ENCODE measurements at places on chromosomes 4 and X. TPM values are rescaled to one million over a fixed set of nuclear protein-coding genes. Genes with fewer than 3 reads are reported as not detected.

Gene RBM47
- 0.16 TPM for total RNA-seq

- H3K4me3 ChIP-seq: no peak overlapping the region
- H3K27ac ChIP-seq: no peak overlapping the region
- no peaks in the 10 kb centered on the region for H3K36me3 ChIP-seq
- no peak for DNase-seq
- no peaks in the 10 kb centered on the region for H3K27me3 ChIP-seq
- no peaks in the 10 kb centered on the region for H3K4me1 ChIP-seq
Measured at GRCh38 chr4:79357365-79357764, 31.5 kb upstream of the NAA11 start.

DNA sequence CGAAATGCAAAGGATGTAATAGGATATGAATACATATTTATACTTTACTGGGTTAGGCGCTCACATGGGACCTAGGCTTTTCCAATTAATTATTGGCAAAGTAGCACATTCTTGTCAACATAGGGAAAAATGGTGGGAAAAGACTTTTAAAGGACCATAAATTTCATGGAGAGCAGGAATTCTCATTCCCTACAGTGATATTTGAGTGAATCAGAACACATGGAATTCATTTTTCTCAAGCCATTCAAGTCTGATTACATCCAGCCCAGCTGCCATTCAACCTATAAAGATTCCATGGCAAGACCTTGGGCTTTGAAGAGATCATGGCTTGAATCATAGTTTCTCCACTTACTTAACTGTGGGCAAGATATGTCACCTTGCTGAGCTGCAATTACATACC, 150.4 kb downstream of the SOWAHB start:
- H3K36me3 ChIP-seq: peaks cover 2% of the 10 kb centered on the region
- H3K27me3 ChIP-seq: peaks cover 15% of the 10 kb centered on the region
- DNase-seq: no peak
- H3K4me3 ChIP-seq: no peak overlapping the region
- no peaks in the 10 kb centered on the region for H3K4me1 ChIP-seq

GRCh38 chr4:139210486-139210885, 33.5 kb upstream of the ELF2 start:
- DNase-seq: no peak
- H3K4me1 ChIP-seq: peaks cover 2% of the 10 kb centered on the region
- no peaks in the 10 kb centered on the region for H3K36me3 ChIP-seq
- H3K4me3 ChIP-seq: no peak overlapping the region
- H3K27ac ChIP-seq: no peak overlapping the region

Gene FABP2
- total RNA-seq: not detected

DNA sequence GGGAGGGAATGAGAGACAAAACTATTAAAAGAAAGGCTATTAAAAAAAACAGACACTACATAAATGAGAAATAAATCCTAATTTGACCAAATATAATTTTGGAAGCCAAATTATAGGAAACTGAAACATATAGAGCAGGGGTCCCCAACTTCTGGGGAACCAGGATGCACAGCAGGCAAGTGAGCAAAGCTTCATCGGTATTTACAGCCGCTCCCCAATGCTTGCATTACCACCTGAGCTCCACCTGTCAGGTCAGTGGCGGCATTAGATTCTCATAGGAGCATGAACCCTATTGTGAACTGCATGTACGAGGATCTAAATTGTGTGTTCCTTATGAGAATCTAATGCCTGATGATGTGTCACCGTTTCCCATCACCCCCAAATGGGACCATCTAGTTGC, 28.4 kb downstream of the ABCG2 start:
- DNase-seq: no peak
- no peak overlapping the region for H3K27ac ChIP-seq
- no peaks in the 10 kb centered on the region for H3K36me3 ChIP-seq
- H3K27me3 ChIP-seq: peaks cover 5% of the 10 kb centered on the region
- no peak overlapping the region for H3K4me3 ChIP-seq

DNA sequence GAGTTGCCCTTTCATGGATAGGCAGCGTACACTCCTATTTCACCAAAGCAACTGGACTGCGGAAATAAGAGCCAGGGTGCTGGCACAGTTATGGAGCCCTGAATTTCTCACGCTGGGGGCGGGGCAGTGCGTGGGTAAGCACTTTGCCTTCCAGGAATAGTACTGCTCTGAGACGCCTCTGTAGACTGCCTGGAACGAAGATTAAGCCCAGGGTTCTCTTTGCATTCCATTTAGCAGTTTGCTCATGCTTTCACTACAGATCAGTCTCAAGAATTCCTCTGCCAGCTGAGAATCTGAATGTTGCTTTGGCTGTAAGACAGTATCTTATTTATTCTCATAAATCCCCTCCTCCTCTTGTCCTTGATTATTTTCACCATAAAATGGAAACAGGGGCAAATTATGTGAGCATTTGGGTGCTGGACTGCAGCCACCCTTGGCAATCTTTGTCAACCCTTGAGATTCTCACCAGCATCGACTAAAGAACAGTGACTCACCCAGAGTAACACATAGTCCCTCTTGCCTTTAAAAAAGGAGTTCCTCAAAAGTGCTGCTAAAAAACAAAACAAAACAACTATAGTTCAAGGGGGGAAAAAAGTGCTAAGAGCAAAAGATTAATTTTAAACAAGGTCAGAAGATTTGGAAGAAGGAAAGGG, 88.9 kb upstream of the CITED1 start:
- no peak overlapping the region for H3K27ac ChIP-seq
- peaks cover 5% of the 10 kb centered on the region for H3K36me3 ChIP-seq
- H3K4me3 ChIP-seq: no peak overlapping the region
- H3K27me3 ChIP-seq: no peaks in the 10 kb centered on the region
- no peak for DNase-seq
- H3K4me1 ChIP-seq: no peaks in the 10 kb centered on the region

Gene ZNF157
- 1.2 TPM for total RNA-seq

DNA sequence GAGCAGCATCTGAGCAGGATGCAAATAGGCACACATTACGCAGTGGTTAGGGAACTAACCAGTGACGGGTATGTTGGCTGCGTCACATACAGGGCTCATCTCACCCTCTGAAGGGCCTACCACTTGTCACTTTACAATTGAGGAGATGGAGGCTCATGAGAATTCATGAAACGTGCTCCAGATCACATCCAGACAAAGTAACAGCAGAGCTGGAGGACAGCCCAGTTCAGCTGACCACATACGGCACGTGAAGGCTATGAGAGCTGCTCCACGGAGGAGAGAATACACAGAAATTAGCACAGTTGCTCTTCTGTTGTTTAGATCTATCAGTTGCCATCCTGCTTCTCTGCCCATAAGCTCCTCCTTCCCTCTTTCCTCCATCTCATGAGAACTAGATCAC, 78.4 kb downstream of the FAM9B start:
- H3K4me3 ChIP-seq: no peak overlapping the region
- peaks cover 3% of the 10 kb centered on the region for H3K27me3 ChIP-seq
- H3K27ac ChIP-seq: no peak overlapping the region
- H3K36me3 ChIP-seq: no peaks in the 10 kb centered on the region
- no peak for DNase-seq
- H3K4me1 ChIP-seq: no peaks in the 10 kb centered on the region

DNA sequence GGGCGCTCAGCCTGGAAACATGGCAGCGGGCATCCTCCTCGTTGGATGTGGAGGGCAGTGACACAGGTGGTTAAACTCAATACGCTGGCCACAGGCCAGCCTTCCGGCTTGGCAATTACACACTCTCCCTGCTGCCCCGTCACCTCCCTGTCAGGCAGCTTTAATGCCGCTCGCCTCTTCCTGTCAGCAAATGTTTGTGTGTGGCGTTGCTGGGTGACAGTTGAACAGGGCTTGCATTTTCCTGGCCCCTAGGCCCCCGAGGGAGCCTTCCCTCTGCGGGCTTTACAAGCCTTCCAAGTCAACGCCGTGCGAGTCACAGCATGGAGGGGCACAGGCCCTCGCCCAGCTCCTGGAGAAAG, 620.0 kb downstream of the BCOR start:
- peak overlapping the region; percentile 66 for H3K27ac ChIP-seq
- H3K4me3 ChIP-seq: no peak overlapping the region
- no peaks in the 10 kb centered on the region for H3K36me3 ChIP-seq
- no peaks in the 10 kb centered on the region for H3K27me3 ChIP-seq

Gene GNRHR
- not detected for total RNA-seq

DNA sequence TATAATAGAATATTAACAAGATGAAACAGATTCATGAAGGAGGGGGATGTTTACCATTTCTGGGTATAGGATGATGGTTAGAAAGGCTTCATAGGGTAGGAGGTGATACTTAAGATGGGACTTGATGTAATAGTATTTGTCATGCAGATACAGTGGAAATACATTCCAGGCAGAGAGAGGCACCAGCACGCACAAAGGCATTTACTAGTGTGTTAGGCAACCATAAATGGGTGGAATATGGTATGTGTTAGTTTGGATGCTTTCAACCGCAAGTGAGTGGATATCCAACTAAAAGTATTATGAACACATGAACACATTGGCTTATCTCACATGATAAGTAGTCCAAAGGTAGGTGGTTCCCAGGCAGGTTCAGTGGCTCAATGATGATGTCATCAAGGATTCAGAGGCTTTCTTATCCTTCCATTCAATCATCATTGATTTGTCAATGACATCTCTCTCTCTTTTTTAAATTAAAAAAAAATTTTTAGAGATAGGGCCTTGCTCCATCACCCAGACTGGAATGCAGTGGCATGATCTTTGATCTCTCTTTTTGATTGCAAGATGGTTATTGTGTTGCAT, 12.7 kb upstream of the STARD8 start:
- H3K4me3 ChIP-seq: no peak overlapping the region
- no peaks in the 10 kb centered on the region for H3K27me3 ChIP-seq
- no peak overlapping the region for H3K27ac ChIP-seq
- DNase-seq: no peak
- no peaks in the 10 kb centered on the region for H3K36me3 ChIP-seq
- H3K4me1 ChIP-seq: no peaks in the 10 kb centered on the region

Gene SPIN4
- 6.0 TPM for total RNA-seq

DNA sequence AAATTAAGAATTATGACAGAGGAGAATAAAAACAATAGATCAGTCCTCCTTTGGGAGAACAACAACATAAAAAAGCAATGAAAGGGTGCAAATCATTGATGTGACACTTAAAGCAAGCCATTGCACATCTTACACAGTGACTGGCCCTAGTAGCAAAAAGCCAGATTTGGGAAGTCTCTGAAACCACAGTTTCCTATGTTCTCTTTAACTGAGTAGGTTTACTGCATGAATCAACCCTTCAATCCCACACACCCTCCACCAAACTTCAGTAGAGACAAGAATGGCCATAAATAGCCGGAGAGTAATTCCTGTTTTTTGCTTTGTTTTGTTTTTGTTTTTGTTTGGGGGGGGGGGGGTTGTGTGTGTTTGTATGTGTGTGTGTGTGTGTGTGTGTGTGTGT, 180.8 kb downstream of the VEGFC start:
- H3K36me3 ChIP-seq: no peaks in the 10 kb centered on the region
- H3K27me3 ChIP-seq: no peaks in the 10 kb centered on the region

Gene GRSF1
- total RNA-seq: 118 TPM

GRCh38 chr4:48490680-48491513, 845 bp downstream of the ZAR1 start:
- peaks cover 44% of the 10 kb centered on the region for H3K27me3 ChIP-seq
- no peaks in the 10 kb centered on the region for H3K4me1 ChIP-seq
- no peak overlapping the region for H3K27ac ChIP-seq
- no peak overlapping the region for H3K4me3 ChIP-seq
- no peaks in the 10 kb centered on the region for H3K36me3 ChIP-seq

DNA sequence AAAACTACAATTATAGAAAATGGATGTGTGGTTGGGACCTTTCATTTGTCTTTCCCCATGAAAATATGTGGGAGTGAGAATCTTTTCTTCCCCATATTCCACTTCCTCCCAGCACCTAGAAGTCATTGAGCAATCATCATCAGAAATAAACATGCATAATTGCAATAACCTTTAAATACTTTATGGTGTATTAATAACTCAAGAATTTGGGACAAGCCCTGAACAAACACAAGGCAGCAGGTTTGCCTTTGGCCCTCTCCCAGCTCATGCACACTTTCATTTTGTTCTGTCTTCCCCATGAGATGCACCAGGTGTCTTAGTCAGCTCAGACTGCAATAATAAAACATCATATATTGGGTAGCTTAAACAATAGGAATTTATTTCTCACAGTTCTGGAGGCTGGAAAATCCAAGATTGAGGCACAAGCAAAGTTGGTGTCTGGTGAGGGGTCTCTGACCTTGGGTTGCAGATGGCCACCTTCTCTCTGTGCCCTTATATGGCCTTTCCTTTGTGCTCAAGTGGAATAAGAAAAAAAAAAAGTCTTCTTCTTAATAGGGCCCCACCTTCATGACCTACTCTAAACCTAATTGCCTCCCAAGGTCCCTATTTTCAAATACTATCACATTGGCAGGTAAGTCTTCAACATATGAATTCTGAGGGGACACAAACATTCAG, 34.7 kb upstream of the TMEM184C start:
- no peaks in the 10 kb centered on the region for H3K4me1 ChIP-seq
- DNase-seq: no peak
- H3K4me3 ChIP-seq: no peak overlapping the region
- H3K27me3 ChIP-seq: no peaks in the 10 kb centered on the region

DNA sequence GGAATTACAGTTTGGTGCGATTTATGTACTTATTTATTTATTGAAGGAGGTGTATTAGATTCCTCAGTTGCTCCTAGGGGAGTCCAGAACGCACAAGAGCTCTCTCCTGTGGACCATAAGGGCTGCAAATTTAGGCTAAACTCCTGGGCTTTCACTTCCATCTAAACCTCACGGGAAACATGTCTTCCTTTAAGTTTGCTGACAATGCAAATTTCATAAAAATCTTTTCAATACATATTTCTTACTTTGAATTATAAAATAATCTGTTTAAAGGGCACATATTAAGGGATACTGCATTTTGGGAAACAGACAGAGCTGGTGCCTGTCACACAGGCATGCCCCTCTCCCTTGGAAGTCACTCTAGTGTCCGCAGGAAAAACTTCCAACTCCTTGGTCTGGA, 438.0 kb upstream of the CPEB2 start:
- H3K36me3 ChIP-seq: no peaks in the 10 kb centered on the region
- peaks cover 15% of the 10 kb centered on the region for H3K27me3 ChIP-seq
- no peak overlapping the region for H3K27ac ChIP-seq
- no peaks in the 10 kb centered on the region for H3K4me1 ChIP-seq
- DNase-seq: no peak
- no peak overlapping the region for H3K4me3 ChIP-seq

Gene IL2
- total RNA-seq: 40.7 TPM

DNA sequence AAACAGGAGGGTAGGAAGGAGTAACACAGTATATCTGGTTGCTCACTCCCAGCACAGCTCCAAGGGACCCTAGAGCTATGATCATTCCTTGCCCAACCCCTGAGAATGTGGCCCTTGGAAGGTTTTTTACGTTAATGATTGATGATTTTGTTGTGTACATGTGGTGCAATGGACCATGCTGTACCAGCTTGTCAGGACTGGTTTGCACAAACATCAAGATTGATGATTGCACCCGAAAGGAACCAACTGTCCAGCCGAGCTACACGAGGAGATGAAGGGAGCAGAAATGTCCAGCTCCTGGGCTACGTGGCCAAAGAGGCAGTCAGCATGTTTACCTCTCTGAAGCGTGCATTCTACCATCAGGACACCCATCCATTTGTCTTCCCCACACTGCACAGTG, 83.2 kb upstream of the USP9X start:
- DNase-seq: no peak
- H3K27me3 ChIP-seq: no peaks in the 10 kb centered on the region
- peaks cover 7% of the 10 kb centered on the region for H3K4me1 ChIP-seq
- no peak overlapping the region for H3K4me3 ChIP-seq
- H3K27ac ChIP-seq: no peak overlapping the region

Gene ITGB1BP2
- total RNA-seq: 5.6 TPM
